ENCODE measurements at places on chromosomes 5 and 9. TPM values are rescaled to one million over a fixed set of nuclear protein-coding genes. Genes with fewer than 3 reads are reported as not detected.
A peak's percentile ranks its signal among the peaks of the same experiment; 100 is the strongest.

The STPG3 gene
- total RNA-seq = not detected

The HCN1 gene
- 18.0 TPM for total RNA-seq

The SMIM33 gene
- total RNA-seq = not detected

The INSL4 gene
- not detected for total RNA-seq

The SAXO1 gene
- not detected for total RNA-seq

The PANK3 gene
- total RNA-seq = 26.9 TPM

The ECM2 gene
- total RNA-seq = 15.9 TPM

GRCh38 chr9:92770360-92770995 is 5.8 kb upstream of the BICD2 start:
- DNase-seq = no peak

DNA sequence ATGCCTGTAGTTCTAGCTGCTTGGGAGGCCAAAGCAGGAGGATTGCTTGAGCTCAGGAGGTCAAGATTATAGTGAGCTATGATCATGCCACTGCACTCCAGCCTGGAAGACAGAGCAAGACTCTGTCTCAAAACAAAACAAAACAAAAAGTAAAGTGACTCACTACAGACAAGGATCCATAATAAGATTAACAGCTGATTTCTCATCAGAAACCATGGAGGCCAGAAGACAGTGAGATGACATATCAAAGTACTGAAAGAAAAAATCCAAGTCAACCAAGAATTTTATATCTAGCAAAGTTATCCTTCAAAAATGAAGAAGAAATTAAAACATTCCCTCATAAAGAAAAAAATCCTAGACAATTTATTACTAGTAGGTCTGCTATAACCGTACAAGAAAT is 69.4 kb upstream of the ZBTB43 start:
- no peak for DNase-seq

- DNase-seq = no peak
These were observed 21.1 kb upstream of the ISCA1 start for GRCh38 chr9:86303316-86303975.

DNA sequence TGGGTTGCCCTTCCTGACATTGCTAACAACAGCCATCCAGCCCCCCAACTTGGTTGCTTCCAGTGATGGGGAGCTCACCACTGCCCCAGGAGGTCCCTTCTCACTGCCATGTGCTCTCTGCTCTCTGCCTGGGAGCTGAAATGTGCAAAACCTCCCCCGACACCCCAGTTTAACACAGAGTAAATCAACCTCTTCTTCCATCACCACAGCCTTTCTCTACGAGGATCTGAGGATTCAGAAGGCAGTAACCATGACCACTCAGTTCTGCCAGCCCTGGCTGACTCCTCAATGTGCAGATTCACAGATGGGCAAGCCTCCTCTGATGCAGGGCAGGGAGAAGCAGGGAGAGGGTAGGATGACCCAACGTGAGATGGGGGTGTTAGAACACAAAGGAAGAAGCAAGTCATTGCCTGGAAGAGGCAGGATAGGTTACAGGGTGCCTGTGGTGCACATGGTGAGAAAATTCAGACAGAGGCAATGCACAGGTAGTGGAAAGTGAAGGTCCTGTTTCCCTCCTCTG is 185.0 kb downstream of the DAB2IP start:
- DNase-seq = no peak

DNA sequence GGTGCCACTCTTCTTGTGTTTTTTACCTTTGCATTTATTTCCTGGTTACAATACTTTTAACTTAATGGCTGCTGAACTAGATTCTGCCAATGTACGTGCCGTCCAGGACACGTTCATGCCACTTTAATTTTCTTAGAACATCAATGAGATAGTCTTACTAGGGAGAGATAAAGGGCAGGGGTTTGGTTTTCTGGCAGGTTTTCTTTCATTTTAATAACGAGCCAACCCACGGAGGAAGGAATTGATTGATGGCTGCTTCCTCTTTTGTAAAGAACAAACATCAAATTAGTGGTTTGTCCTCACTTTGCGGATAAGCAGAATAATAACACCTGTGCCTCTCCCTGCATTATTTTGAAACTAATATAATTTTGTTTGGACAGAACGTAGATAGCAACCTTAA is 135.7 kb downstream of the DOCK8 start:
- no peak for DNase-seq

- DNase-seq = no peak
These were observed 11.2 kb upstream of the COL5A1 start for GRCh38 chr9:134630393-134630790.

DNA sequence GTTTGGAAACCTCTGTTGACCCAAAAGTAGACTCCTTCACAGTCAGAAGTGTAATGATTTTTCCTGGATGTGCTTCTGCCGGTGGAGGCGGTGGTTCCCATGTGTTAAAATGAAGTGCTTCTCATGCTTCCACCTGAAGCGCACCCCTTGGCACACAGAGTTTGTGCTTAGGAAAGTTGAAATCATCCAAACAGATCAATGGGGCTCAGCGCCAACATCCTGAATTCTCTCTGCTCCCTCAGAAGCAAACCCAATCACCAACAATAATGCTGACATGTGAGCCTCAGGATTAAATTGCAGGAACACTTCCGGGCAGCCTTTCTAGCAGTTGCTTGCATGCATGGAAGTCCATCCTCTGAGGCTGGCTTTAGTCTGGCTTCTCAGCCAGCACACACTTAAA is 71.0 kb downstream of the MED10 start:
- DNase-seq = no peak

- DNase-seq = no peak
These were observed 10.4 kb upstream of the SPINK4 start for GRCh38 chr9:33229359-33230114.

DNA sequence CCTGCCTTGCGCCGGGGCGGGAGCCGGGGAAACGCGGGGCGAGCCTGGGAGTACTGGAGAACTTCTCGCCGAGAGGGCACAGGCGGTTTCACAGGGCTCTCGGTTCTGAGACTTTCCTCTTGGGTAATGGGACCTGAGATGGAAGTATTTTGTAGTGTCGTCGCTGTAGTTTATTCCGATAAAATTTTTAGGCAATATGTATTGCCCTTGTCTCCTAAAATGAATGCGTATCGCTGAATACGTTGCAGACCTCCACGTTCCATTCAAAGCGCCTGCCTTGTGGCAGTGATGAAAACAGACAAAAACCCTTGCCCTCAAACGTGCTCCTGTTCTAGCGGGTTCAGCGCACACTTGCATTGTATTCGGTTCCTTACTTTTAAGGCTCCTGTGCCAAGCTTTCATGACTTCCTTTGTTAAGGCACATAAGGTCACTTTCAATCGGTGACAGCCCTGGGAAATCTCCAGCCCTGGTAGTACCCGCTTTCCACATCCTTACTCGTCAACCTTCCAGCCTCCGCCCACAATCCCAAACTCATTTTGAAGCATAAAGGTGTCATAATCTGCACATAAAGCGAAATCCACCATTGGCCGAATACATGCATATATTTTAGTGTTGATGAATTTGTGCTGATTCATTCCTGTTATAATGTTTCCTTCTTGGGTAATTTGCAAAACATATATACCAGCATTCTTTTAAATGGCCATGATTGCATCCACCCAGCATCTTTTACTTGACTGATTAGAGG is 694 bp downstream of the RMI1 start:
- DNase-seq = no peak

DNA sequence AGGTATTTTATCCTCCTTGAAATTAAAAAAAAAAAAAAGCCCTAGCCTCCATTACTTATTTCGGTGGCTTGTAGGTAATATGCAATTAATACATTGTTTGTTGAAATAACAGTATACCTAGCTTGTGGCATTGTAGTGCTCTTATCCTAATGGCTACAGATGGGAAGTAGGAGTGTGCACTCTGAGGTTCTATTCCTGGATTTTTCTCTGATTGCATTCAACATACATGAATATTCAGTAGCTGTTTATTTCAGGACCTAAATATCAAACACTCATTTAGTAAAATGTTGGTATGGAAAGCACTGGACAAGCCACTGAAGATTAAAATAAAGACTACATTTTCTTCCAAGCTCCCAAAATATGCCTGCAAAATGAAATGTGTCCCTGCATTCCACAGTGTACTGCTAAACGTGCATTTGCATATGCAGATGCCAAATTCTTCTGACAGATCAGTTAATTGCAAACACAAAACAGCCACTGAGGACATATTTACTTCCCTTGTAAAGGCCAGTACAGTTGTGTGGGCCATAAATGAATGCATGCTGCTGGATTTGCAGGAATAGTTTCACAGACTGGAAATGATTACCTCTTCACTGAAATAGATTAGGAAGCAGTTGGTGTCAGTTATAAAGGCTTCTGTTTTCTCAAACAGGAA is 826.1 kb downstream of the PRELID2 start:
- no peak for DNase-seq

GRCh38 chr9:16726718-16727451 is 143.6 kb downstream of the BNC2 start:
- peak; percentile 72 for DNase-seq

GRCh38 chr5:7546555-7546954 is 150.6 kb downstream of the ADCY2 start:
- no peak for DNase-seq

DNA sequence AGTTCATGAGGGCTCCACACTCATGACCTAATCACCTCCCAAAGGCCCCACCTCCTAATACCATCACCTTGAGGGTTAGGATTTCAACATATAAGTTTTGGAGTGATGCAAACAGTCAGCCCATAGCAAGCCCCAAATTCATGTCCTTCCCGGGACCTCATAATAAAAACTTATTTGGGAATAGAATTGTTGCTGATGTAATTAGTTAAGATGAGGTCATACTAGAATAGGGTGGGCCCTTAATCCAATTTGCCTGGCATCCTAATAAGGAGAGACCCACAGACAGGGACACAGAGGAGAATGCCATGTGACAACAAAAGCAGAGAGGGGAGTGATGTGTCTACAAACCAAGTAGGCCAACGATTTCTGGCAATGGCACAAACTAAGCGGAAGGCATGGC is 347.1 kb downstream of the ARHGEF28 start:
- DNase-seq = no peak

DNA sequence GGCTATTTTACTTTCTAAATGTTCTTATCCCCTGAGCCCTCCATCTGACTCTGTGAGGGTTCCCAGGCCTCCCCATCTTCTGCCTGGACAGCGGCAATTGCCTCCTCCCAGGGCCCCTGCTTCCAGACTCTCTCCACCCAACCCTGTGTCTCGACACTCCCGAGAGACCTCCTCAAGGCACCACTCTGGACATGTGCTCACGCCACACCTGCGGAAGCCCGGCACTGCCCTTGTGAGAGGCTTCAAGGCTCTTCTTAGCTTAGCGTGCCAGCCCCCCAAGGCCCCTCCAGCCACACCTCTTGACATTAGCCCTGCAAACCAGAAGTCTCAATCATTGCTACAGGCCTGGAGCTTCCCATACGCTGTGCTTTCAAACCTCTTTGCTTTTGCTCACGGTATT is 124.1 kb downstream of the CRB2 start:
- no peak for DNase-seq

- no peak for DNase-seq
These were observed 1.8 kb downstream of the PTGER4 start for GRCh38 chr5:40681363-40682153.

DNA sequence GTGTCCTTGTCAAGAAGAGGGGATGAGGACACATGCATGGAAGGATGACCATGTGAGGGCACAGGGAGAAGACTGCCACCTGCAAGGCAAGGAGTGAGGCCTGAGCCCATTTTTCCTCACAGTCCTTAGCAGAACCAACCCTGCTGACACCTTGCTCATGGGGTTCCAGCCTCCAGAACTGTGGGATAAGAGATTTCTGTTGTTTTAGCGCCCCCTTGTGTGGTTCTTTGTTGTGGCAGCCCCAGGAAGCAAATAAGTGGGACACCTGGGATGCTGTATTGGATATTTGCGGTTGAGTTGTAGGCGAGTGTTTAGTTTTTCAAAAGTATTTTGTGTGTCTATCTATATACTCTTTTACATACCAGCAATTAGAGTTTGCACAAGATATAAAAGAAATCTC is 206.4 kb downstream of the NXNL2 start:
- DNase-seq = no peak

DNA sequence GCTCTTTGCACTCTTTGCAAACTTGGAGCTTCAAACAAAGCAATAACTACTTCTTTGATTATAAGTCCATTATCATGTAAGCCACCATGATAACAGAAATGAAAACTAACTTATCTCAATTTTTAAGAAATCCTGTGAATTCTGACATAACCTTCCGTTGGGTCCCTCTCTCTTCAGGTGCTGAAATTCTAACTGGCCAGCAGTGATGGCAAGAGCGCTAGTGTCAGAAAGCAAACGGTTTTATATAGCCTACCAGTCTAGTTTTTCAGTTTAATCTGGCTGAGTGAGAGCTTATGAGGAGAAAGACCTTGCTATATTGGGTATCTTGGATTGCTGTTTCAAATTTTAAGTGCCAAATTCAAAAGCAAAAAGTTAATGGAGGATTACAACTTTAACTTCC is 13.4 kb downstream of the NFIB start:
- no peak for DNase-seq

GRCh38 chr5:149221731-149222342 is 49.8 kb upstream of the AFAP1L1 start:
- DNase-seq = no peak

DNA sequence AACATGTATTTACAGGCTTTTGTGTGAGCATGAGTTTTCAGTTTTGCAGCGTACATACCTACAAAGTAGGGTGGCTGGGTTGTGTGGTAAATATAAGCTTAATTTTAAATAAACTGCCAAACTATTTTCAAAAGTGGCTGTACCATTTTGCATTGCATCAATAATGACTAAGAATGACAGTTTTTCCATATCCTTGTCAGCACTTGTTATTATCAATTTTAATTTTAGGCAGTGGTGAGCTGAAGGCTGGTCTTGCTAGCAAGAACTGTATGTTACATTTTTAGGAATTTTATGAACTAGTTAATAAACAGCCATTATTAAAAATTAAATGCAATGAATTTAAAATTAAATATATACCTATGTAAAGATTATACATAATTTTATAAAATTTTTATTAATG is 6.6 kb downstream of the SNX2 start:
- no peak for DNase-seq

GRCh38 chr5:54206580-54207229 is 103.7 kb downstream of the ARL15 start:
- no peak for DNase-seq
